ENCODE measurements at places on chromosomes 5 and 9.

DNA sequence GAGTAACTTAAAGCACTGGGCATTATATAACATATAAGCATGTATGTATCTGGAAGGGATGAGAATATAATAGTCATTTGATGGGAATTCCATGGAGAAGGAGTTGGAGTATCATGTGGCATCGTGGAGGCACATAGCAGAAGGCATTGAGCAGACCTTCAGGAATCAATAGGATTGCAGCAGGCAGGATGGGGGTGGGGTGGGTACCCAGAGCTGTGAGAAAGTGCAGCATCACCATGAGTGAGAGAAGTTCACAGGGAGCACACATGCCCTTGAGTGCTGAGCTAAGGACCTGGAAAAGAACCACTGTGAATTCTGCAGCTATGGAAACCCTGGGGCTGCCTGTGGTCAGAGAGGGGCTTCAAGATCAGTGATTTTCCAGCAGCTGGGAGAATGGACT lies 57.3 kb downstream of the MED10 start:
- no peak for DNase-seq

DNA sequence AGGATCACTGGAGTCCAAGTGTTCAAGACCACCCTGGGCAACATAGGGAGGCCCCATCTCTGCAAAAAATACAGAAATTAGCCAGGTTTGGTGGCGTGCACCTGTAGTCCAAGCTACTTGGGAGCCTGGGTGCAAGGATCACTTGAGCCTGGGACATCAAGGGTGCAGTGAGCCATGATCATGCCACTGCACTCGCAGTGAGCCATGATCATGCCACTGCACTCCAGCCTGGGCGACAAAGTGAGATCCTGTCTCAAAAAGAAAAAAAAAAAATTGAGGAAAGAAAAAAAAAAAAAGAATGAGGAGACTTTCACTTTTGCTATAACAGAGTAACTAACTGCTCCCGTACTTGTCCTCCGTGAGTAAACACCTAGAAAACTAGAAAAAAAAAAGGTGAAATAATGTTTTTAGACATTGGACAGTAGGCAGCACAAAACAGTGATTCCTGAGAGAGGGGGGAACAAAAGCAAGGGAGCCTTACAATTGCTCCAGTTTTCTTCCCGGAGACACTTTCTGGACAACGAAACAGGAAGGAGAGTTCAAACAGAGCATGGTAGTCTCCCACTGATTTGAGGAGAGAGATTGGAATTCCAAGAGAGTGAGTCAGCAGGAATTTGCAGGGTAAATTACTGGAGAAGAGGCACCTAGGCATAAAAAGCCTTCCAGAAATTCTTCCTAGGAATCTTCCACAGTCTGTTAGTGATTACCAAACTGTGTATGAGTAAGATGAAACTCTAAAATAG lies 6.9 kb upstream of the ZBTB5 start:
- DNase-seq: no peak

DNA sequence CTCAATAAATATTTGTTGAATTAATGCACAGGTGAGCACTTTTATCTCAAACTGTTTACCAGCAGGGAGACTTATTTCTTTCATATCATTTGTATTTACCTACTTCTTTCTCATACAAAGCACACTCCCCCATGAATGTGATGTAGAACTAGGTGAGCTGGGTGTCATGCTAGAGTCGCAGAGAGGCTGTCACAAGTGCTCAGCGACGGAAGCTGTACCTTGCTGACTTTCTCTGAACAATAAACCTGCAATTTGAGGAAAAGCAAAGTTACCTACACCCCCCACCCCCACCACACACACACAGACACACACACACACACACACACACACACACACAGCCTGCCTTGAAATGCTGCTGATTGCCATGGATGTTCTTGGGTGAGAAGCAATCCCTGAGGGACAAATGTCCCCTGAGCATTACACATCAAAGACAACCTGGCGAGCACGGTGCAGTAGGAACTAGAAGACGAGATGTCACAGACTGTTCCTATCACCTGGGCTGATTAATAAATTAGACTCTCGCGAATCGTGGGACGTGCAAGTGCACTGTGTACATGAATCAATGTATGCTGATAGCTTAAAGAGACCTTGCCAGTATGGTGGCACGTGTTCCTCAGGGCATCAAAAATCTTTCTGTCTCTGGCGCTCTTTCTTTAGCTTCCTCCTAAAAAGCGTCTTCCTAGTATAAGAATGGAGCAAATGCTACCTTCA lies 66.1 kb downstream of the BRINP1 start:
- DNase-seq: no peak

DNA sequence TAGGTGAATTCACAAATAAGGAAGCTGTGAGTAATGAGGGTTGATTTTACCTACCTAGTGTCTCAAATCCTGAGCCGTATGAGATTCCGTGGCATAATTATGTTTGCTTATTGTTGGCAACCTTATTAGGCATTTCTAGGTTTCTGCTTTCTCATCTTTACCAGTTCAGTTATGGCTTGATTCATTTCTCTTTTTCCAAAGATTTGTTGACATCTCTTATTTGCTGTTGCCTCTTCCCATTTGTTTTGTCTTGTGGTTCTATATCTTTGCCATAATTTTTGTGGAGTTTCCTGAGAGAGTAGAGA lies 470 bp downstream of the IL31RA start:
- no peak for DNase-seq

DNA sequence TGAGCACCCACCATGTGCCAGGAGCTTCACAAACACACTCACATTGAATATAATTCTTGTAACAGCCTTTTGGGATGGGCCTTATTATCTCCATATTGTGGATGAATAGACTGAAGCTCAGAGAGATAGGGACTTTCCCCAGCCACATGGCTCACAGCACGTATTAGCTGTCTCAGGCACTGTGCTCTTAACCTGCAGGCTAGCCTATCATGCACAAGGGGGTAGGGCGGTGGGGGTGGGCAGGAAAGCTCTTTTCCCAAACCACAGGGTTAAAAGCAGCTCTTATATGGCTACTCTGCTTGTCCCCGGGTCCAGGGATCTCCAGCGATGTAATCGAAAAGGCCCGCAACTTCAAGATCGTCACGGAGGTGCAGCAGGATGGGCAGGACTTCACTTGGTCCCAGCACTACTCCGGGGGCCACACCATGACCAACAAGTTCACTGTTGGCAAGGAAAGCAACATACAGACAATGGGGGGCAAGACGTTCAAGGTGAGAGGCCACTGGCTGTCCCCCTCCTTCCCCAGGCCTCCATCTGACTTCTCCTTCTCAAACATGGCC lies 2.6 kb downstream of the FABP6 start:
- DNase-seq: no peak

GRCh38 chr9:209143-209758 lies 5.4 kb upstream of the DOCK8 start:
- DNase-seq: no peak

DNA sequence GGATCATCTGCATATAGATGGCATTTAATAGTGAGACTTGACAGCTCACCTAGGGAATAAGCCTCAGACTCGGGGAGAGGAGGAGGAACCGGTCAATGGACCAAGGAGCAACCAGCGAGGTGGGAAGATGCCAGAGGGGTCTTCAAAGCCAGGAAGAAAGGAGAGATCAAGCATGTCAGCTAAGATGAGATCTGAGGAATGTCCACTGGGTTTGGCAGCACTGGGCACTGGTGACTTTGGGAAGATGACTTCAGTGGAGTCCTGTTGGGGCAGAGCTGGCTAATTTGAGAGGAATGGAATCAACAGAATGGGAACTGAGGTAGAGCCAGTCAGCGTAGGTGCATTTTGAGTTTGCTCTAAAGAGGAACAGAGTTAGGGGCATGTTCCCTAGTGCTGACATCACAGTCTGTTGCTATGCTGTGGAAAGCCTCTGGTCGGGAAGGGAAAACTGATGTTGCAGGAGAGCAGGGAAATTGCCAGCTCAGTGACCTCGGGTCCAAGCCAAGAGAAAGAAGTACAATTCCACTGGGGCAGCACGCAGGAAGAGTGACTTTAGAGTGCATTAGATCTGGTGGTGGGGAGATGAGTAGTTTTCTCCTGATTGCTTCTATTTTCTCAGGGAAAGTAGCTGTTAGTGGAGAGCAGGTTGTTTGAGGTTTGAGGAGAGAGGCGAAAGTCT lies 56.9 kb downstream of the ZNF618 start:
- DNase-seq: no peak

- DNase-seq: no peak
Measured at GRCh38 chr5:142974409-142974808, 204.2 kb downstream of the ARHGAP26 start.

DNA sequence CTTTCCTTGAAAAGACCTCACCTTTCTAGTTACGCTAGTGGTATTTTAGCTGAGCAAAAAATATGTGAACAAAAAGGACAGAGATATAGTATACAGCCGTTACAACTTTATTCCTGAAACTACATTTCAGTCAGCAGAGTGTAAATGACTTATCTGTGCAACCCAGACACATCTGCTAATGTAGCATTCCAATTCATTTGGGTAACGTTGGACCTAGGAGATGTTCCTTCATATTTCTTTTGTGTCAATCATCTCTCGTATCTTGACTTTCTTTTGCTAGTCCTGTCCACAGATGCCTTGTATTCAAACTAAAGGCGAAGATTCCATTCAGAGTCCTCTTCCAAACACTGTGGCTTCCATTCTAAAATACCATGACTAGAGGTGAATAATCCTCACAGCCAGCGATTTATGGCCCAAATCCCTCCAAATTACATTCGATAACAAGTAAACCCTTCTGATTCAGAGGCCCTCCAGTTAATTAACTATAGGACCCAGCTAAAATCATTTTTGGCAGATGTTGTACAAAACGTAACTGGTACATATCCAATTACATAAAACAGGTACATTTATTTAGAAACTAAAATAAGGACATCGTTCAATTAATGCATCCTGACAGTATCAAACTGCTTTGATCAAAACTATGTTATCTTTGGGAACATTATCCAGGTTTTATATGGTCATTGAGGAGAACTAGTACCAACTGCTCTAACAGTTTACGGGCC lies 155.7 kb downstream of the DROSHA start:
- DNase-seq: no peak

DNA sequence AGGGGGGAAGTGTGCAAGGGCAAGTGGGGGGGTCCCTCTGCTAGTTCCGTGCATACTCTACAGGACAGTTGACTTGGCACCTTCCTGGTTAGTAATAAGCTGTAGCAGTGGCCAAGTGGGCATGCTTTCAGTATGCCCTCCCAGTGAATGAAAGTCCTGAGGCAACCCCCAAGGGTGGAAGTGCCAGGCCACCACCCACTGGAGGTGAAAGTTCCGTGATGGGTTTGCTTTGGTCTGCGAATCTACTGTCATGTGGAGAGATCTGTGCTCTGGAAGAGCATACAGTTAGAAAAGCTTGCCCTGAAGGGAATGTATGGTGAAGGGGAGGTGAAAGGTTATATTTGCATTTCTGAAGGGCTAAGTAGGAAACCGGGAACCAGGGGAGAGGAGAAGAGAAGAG lies 10.3 kb downstream of the FXN start:
- no peak for DNase-seq

- no peak for DNase-seq
Measured at GRCh38 chr9:70902692-70903131, 218.7 kb downstream of the TRPM3 start.

DNA sequence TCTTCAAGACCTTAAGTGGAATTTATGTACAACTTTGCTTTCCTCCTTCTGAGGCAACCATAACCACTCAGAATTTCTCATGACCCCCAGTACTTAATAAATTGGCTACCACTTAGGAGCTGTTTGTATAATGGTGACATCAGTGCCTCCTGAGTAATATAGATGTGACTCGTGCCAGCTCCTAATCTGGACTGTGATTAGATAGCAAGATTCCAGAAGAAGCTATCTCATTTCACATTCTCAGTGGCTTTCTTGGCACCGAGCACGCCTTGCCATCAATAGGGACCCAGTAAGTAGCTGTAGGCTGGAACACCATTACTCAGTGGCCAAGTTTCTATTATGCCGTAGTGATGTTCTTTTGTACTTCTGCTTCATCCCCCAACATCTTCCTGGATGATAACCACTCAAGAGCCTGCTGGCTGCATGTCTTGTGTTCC lies 228.8 kb downstream of the CD180 start:
- peak; percentile 35 for DNase-seq

DNA sequence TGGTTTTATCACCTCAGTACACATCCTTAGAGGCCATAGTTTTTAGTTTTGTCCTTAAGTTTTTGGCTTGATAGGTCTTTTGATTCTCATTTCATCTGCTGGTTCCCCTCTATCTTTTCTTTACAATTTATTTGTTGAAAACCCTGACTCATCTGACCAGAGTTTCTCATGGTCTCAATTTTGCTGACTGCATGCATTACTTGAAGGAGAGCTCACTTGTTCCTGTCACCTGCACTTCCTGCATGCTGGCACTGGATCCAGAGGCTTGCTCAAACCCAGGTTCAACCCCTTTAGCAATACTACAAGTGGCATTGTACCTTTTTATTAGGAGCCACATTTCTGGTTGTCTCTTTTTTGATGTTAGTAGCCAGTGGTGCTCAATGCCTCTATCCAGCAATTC lies 26.7 kb downstream of the FBXO10 start:
- DNase-seq: no peak

DNA sequence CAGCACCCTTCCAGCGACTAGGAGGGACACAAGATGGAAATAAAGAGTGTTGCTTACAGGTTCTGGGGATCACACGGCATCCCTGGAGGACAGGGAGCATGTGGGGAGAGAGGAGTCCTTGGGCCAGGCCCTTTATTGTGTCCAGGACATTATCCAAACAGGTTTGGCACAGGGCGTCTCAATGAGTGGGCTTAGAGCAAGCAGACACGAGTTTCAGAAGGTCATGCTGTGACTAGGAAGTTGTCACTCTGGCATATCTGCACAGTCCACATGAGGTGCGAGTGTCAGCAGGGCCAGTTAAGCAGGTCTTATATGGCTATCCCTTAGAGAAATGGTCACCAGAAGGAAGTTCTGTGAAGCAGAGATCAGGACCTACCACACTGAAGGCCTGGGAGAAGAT lies 174.5 kb upstream of the OTULINL start:
- DNase-seq: no peak

GRCh38 chr9:114653556-114654159 lies 3.9 kb downstream of the TEX53 start:
- peak; percentile 59 for DNase-seq

- DNase-seq: no peak
Measured at GRCh38 chr9:134936346-134937163, 18.8 kb upstream of the FCN1 start.

GRCh38 chr5:39019254-39019653 lies 54.9 kb downstream of the RICTOR start:
- DNase-seq: no peak

GRCh38 chr5:140794595-140795258 lies at the start of gene PCDHA2:
Gene PCDHA2, plus strand, starts transcription at chr5:140794852.
- no peak for DNase-seq

- peak; percentile 76 for DNase-seq
Measured at GRCh38 chr9:129481810-129482511, 138.9 kb downstream of the C9orf50 start.
